ENCODE measurements at places on chromosomes 1 and 21. TPM values are rescaled to one million over a fixed set of nuclear protein-coding genes. Genes with fewer than 3 reads are reported as not detected.

OR2T29 gene
- not detected for total RNA-seq

SFN gene
- total RNA-seq, result not detected

SELENBP1 gene
- 4.5 TPM for total RNA-seq

CD58 gene
- 73.2 TPM for total RNA-seq

PEX19 gene
- total RNA-seq, result 97.2 TPM

GCSAML gene
- total RNA-seq, result 0.42 TPM

CGN gene
- total RNA-seq, result 0.52 TPM

FMOD gene
- total RNA-seq, result not detected

CD1E gene
- total RNA-seq, result not detected

LHX8 gene
- total RNA-seq, result 1.6 TPM

TBCE gene
- 30.3 TPM for total RNA-seq

TFF1 gene
- total RNA-seq, result not detected

S100A3 gene
- total RNA-seq, result 5.2 TPM

IL12RB2 gene
- total RNA-seq, result 0.30 TPM

CELA2B gene
- not detected for total RNA-seq

LRRC39 gene
- 0.20 TPM for total RNA-seq

TAS1R1 gene
- not detected for total RNA-seq

BRINP3 gene
- total RNA-seq, result not detected

FCGR3A gene
- total RNA-seq, result not detected

CR1L gene
- total RNA-seq, result not detected

NAXE gene
- 139 TPM for total RNA-seq

RORC gene
- total RNA-seq, result 0.44 TPM

TTC34 gene
- 0.07 TPM for total RNA-seq

ANP32E gene
- total RNA-seq, result 50.2 TPM

DRAXIN gene
- total RNA-seq, result 0.25 TPM

KISS1 gene
- 38.0 TPM for total RNA-seq

CSF3R gene
- total RNA-seq, result not detected

EPHA2 gene
- total RNA-seq, result 212 TPM

ASPM gene
- total RNA-seq, result 62.1 TPM

GUCA2B gene
- total RNA-seq, result not detected

LMOD1 gene
- total RNA-seq, result 4.7 TPM

DNALI1 gene
- 0.49 TPM for total RNA-seq

CRYZL1 gene
- total RNA-seq, result 9.0 TPM

B3GALT2 gene
- not detected for total RNA-seq

RXFP4 gene
- not detected for total RNA-seq

CELA3A gene
- total RNA-seq, result not detected

Data from M059J (cell line).